ENCODE measurements at places on chromosomes 5 and 9.

DNA sequence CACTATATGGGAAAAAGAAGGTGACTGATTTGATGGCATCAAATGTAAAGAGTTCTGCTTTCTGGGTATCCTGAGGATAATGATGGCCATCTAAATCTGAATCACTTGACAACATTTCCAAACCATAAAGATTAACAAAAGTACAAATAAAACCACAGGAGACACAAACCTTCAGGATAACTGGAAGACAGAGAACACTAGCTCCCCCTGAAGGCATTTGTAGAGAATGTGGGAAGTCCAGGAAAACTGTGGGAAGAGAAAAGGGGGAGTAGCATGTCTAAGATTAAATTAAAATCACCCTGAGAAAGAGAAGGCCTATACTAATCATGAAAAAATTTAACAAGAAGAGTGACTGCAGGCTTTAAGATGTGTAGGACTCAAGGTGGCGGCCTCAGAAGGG is 116.2 kb downstream of the PRELID2 start:
- no peak for DNase-seq

DNA sequence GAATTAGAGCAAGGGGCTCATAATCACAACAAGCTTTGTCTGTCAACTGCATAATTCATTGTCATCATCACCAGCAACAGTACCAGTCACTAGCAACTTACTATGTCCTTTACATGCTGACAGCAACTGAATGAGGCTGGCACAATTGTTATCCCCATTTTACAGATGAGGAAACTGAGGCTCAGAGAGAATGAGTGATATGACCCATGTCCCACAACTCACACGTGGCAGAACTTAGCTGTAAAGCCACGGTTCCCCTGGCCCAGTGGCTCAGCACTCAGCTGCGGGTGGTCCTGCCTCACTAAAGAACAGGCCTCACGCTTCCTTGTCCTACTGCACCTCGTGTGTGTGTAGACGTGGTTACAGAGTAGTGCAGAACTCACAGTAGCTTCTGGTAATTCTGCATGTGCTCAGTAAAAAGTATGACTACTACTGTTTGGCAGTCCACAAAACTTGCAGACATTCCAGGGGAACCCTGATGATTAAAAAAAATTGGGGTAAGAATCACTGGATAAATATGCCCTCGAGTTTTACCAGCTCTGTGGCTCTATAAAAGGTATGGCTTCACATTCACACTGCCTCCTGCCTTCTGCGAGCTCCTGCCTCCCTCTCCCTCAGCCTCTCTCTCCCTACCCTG is 30.2 kb downstream of the AFAP1L1 start:
- DNase-seq = no peak

- DNase-seq = peak; percentile 55
Measured at GRCh38 chr5:160774666-160775315, 77.2 kb downstream of the ATP10B start.

- no peak for DNase-seq
Measured at GRCh38 chr5:5374009-5374715, 48.3 kb upstream of the ICE1 start.

- no peak for DNase-seq
Measured at GRCh38 chr9:14515571-14516198, 177.5 kb downstream of the ZDHHC21 start.
